T-helper 1 cell (primary cell): ENCODE measurements at places on chromosomes 6 and 20.

DNA sequence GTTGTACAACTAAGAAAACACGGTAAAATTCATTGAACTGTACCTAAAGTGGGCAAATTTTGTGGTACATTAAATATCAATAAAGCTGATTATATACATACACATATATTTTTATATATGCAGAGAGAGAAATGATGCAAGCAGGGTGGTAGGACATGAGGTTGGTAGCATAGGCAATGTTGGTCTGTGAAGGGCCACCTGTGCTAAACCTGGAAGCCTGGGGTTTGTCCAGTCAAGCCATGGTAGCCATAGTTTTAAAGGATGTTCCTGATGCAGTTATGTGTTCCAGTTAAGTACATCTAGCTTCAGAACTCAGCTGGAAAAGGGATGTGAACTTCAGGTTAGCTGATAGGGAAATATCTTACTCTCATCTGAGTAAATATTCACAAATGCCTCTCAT is 60.1 kb downstream of the TRIM38 start:
- DNase-seq: no peak

GRCh38 chr6:41697861-41698781 is 37.3 kb downstream of the TFEB start:
- no peak for DNase-seq

- no peak for DNase-seq
Observed at GRCh38 chr20:3539311-3540107, 68.7 kb downstream of the ATRN start.

DNA sequence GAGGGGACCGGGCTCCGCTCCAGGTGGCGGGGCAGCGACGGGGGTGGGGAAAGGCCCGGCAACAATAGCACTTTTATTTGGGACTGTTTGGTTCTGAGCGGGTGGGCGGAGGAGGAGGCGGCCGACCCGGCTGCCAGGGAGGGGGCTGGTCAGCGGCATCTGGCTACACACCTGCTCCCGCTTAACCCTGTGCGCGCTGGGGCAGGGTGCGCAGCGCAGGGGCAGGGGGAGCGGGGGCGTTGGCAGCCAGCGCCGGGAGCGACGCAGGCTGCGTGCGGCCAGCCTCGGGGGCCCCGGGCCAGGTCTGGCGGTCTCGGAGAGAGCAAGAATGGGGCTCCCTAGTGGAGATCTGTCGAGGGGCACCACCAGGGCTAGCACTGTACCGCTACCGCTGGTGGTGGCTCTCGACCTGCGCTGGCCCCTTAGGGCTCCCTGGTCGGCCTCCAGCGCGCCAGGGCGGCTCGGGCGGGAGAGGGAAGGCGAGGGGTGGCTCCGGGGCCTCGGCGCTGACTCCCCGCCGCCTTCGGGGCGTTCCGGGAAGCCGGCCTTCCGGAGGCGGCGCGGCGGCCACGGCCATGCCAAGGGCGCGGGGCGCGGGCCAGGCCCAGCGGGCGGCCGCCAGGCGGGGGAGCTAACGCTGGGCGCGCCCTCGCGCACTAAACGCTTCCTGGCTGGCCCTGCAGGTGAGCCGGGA is 92.4 kb downstream of the NCR2 start:
- no peak for DNase-seq

DNA sequence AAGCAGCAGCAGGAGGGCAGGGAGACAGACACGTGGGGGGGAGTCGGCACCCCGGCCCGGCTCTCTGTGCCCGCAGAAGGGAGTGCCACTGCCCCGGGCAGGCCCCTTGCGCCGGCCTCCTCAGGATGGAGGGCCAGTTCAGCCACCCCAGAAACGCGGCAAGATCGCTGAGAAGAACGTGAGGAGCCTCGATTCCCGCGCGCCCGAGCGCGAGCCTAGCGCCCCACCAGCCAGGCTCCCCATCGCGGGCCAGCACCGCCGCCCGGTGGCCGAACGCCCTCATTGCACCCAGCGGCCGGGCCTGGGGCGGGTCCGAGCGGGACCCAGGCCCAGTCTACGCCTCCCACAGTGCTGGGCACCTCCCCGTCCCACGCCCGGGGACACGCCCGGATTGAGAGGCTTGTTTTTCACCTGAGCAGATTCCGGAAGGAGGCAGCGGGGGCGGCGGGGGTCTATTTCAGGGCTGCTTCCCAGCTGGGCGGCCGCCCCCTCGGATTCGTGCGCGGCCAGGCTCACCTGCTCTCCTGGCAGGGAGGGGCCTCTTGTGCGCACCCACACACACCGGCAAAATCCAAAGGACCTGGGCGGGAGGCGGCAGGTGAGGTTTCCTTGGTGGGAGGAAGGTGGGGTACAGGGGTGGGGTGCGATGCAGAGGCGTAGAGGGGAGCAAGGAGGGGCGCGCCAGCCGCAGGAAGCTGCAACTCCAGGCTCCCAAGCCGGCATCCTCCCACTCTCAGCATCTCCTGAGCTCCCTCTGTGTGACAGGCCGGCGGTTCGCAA is 9.0 kb upstream of the GRM4 start:
- no peak for DNase-seq

- DNase-seq: no peak
Observed at GRCh38 chr20:44745598-44746366, at the start of gene KCNK15. Gene KCNK15, plus strand, starts transcription at chr20:44745865. Its CDS starts 46 bp downstream, at chr20:44745911.

DNA sequence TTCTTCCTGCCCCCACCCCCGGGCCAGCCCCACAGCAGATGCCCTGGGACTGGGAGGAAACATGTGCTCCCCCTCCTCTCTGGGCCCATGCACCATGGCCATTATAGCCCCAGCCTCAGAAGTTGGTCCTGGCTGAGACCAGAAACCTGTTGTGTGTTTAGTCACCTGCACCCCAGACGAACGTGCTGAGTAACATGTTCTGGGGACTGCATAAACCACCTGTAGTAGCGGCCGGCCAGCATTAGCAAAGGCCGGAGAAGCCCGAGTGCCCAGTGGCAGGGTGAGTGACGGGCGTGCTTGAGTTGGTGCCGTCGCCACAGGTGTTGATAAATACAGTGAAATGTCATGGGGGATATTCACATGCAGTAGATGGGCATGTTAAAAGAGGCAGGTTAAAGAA is 73.9 kb downstream of the TCP11 start:
- no peak for DNase-seq

DNA sequence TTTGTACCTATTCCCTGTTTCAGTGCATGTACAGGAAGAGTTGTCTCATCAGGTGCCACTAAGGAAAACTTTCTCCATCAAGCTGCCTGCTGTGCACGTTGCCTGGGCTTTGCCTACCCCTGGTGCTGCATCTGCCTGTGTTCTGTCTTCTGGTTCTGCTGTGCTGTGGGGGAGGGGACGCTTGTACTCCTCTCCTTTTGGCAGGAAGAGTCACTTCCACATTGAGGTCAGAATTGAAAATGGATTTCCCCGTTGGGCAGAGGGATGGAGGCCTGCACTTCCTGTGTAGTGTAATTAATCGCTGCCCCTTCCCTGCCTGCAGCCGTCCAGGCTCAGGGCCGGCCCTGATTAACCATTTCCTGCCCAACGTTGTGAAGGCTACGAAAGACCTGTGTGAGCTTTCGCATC is 153.3 kb downstream of the SCML4 start:
- DNase-seq: no peak

GRCh38 chr6:111175109-111175508 is 87.8 kb downstream of the SLC16A10 start:
- no peak for DNase-seq

GRCh38 chr6:125961117-125961516 is 4.5 kb downstream of the HINT3 start:
- DNase-seq: no peak

GRCh38 chr6:27865850-27866356 is 46.3 kb downstream of the OR2B2 start:
- no peak for DNase-seq

DNA sequence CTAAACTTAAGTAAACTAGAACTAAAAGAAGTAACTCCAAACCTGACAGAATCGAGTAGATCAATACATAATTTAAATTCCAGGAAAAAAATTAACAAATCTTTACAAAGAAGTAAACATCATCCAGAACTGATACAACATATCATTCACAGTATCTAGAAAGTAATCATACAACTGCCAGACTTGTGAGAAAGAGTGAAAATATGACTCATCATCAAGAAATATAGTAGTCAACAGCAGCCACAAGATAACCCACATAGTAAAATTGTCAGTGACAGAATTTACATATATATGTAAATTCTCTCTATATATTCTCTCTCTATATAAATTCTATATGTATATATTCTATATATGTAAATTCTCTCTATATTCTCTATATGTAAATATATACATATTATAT is 242.8 kb upstream of the RGS17 start:
- no peak for DNase-seq

GRCh38 chr6:3806169-3806922 is 42.8 kb upstream of the FAM50B start:
- DNase-seq: no peak

DNA sequence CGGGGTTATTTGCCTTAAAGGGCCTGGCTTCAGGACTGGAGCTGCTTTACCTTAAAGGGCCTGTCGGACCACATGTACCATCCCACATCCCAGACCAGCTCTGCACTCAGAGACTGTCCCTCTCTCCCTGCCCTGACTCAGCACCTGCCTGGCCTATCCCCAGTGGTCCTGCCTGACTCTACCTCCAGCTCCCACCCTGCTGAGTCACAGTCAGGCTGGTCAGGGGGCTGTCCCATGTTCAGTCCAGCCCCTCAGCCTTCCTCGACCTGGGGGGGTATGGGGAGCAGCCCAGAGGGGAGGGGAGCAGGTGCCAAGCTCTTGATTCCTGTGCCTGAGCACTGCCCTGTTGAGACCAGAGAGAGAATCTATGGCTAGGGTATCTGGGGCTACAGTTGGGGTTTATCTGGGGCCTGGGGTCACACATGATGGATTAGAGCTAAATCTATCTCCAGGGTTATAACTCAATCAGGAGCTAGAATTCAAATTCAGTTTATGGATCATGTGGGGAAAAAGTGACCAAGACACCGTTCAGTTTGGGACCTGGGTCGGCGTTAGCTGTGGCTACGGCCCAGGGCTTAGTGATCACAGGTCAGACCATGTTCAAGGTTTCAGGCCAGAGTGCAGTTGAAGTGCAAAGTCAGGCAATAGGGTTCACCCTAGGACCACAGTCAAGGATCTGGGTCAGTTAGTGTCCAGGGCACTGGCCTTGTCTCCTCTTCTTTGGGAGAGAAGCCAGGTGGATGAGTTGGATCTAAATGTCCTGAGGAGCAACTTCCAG is 9.4 kb upstream of the TRIB3 start:
- no peak for DNase-seq
